ENCODE measurements at places on chromosomes 5 and 9.

DNA sequence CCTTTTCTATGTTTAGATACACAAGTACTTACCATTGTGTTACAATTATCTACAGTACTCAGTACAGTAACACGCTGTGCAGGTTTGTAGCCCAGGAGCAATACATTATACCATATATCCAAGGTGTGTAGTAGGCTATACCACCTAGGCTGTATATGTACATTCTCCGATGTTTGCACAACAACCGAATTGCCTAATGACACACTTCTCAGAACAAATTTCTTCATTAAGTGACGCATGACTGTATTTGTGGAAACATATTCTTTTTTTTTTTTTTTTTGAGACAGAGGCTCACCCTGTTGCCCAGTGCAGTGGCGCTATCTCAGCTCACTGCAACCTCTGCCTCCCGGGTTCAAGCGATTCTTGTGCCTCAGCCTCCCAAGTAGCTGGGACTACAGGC, 4.0 kb upstream of the RAD23B start:
- no peak for DNase-seq

GRCh38 chr5:14513266-14513665, 68.3 kb upstream of the OTULINL start:
- no peak for DNase-seq

DNA sequence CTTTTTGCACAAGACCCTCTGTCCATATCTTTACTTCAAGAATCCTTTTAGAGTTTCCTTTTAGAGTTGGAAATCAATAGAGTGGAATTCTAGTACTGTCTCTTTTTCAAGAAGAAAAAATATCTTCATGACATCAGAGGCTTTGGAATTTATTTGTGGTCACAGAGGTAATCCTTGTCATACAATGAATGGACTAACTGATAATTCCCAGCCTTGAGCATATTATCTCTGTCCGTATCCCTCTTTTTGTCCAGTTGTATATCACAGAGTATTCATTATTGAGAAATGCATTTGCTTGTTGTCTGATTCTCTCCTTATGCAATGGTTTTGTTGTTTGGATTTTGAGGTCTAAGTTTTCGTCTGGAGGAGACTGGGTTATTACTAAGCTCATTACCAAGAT, 82.0 kb upstream of the HAPLN1 start:
- DNase-seq: no peak

DNA sequence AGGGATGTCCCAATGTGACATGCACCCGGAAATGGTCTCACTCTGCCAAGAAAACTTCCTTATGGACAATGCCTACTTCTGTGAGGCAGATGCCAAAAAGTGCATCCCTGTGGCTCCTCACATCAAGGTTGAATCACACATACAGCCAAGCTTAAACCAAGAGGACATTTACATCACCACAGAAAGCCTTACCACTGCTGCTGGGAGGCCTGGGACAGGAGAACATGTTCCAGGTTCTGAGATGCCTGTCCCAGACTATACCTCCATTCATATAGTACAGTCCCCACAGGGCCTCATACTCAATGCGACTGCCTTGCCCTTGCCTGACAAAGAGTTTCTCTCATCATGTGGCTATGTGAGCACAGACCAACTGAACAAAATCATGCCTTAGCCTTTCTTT, 37.6 kb upstream of the CCDC152 start:
- DNase-seq: no peak

- peak; percentile 39 for DNase-seq
Observed at GRCh38 chr5:1292846-1293415, 1.9 kb downstream of the TERT start.

GRCh38 chr5:155189981-155190380, 176.4 kb downstream of the KIF4B start:
- no peak for DNase-seq

GRCh38 chr5:24389968-24390367, 254.8 kb downstream of the CDH10 start:
- no peak for DNase-seq

DNA sequence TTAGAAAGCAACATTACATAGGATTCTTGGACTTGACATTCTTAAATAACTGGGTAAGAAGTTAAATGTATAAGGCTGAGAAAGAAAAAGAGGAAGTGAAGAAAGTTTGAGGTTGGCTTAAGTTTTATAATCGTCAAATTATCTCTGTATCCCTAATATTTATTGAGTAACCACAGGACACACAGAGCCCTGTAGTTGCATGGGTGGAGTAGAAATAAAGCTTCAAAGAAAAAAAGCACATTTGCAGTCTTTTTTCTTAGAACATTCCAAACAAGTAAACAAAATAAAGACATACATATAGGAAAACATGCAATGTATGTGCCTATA, 137.0 kb downstream of the CCDC192 start:
- DNase-seq: no peak

DNA sequence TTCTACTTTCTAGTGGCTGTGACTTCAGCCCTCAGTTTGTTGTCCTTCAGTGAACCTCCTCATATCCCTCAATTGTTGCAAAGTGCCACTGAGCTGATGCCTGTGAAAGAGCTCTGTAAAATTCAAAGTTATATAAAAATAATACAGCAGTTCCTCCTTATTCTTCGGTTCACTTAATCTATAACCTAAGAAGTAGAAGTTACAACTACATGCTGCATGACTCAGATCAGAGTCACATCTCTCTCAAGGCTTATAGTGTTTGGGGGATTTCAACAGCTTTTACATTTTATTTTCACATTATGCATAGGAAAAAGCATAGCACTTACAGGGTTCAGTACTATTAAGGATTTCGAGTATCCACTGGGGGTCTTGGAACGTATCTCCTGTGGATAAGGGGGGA, 25.1 kb upstream of the GCNT1 start:
- DNase-seq: no peak

DNA sequence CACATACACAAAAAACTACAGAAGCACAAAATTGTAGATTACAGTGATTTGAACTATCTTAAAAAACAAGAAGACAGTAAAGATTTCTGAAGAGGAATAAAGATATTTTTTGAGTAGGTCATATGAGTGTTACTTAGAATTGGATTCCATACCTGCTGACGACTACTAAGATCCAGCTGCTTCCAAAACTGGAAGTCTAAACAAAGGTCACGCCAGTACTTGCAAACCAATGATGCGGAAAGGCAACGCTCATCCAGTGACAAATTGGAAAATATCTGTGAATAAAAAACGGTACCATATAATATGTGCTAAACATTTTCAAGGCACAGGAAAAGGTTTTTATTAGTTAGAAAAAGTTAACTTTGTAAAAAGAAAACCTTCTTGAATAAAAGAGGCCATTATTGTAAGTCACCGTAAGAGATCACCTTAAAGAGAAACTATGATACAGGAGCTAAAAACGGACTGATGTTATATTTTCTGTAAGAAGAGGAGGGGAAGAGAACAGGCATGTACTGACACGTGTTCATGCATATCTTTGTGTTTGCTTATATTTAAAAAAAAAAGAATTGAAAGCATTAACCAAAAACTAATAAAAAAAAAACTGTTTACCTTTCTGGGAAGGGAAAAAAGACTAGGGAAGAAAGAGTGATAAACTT, 14.1 kb downstream of the FBXL17 start:
- DNase-seq: no peak

DNA sequence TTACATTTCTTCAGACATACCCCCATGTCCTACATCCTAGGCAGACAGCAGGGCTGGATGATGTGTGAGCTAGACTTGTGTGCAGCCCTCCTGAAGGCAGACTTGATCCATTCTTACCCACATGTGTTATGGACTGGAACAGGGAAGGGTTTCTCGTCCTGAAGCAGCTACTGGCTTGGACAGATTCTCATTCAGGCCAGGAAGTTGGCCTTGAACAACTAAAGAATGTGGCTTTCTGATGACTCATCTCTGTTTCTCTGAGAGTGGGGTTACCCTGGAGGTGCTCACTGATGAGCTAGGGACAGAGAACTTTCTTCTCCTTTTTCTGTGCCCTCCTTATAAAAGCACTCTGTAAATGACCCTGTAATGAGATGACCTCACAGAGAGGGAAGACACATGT, 246.5 kb downstream of the PCSK5 start:
- no peak for DNase-seq

GRCh38 chr5:146632620-146633322, 116.8 kb upstream of the GPR151 start:
- DNase-seq: no peak

All from activated effector memory CD4-positive, alpha-beta T cell treated with anti-CD3 and anti-CD28 coated beads, Interleukin-2, amount 50 U/mL, for 16 hours (primary cell).